ENCODE measurements at places on chromosomes 6 and 20.

DNA sequence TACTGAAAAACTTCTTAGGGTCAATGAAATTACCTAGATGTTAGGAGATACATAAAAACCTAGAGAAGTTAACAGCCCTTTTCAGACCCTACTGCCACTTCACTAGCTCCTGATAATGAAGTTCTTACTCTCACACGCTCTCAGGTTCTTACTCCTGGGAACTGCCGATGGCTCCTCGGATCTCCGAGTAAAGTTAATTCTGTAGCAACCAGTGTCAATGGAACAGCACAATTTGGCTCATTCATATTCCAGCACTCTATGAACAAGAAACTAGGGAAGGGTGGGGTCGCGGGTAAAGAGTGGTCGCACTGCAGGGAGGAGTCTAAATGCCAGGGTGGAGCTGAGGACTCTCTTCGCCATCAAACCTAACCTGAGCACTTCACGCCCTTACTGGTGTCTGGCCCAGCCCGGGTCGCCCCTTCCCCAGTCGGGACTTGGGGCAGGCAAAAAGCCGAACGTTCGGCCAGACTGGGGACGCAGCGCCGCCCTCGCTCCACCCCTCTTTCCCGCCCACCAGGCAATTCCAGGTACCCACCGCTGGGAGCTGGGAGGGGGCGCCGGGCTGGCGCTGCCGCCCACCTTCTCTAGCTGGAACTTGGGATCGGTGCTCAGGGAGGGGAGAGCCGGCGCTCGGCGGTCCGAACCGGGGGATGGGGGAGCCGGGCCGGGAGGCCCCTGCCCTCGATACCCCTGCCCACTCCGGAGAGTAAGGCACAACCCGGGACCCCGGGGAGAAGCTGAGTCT, 744 bp downstream of the RAB23 start:
- no peak for DNase-seq

DNA sequence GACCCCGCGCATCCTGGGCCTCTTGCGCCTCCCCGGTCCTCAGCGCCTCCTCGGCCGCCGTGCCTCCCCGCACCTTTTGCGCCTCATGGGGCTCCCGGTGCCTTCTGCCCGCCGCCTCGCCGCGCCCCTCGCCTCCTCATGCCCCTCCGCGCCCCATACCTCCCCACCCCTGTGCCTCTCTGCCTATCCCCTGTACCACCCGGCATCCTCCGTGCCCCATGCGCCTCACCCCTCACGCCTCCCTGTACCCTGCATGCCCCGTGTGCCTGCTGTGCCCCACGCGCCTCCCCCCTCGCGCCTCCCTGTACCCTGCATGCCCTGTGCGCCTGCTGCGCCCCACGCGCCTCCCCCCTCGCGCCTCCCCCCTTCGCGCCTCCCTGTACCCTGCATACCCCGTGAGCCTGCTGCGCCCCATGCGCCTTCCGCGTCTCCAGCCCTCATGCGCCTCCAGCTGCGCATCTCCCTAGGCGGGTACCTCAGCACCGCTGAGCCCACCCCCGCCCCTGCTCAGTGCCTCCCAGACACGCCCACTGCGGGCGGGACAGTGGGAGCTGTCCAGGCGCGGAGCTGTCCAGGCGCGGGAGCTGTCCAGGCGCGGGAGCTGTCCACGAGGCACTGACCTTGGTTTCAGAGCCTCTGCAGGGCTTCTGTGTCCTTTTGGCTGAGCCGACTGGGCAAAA, 37.1 kb downstream of the IGF2R start:
- no peak for DNase-seq

- no peak for DNase-seq
These were observed 160.1 kb upstream of the PMEPA1 start for GRCh38 chr20:57869951-57870315.

DNA sequence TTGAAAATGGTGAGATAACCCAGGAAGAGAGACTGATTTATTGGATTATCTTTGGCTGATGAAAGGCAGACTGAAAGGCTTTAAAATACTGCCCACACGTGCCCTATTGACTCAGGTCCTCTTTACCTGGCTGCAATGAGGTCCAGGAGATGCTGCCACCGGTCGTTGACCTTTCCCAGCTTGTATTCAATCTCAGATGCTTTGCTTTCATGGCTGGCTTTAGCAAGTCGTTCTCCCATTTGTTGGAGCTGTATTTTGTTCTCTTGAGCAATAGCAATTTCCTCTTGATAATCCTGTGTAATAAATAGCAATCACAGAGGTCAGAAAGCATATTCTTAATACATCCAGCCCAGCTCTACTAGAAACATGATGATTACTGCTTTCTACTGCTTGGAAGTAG, 368.8 kb downstream of the ESR1 start:
- no peak for DNase-seq

DNA sequence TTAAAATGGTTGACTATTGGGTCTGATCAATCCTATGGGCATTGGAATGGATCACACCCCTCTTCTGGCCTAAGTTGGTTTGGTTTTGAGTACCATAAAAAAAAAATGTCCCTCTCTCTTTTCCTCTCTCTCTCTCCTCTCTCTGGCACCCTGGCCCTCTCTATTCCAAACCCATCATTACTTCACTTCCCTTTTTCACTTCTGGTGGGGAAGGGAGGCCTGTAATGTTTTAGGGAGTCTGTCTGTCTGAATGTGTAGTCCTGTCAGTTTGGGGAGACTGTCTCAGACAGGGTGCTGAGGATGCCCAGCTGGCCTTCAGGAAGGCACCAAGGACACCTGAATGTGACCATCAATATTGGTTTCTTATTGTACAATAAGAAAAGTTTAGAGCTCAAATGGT, 165.8 kb downstream of the CD24 start:
- no peak for DNase-seq

DNA sequence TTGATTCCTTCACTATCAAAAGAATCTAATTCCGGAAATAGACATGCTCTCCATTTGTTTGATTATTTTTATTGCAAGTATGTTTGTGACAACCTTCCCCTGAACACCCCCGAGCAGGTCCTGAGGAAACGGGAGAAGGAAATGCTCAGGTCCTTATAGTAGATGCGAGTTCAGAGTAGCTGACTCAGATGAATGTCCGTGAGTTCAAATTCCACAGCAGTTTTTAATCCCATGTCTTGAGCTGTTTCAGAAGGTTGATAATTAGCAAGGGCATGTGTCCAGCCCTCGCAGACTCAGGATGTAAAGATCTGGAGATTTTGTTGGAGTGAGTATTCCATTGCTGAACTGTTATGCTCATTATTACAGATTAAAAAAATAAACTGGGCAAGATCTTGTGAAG, 169.3 kb downstream of the BCAS1 start:
- DNase-seq, result no peak

- no peak for DNase-seq
These were observed 57.4 kb downstream of the GJA10 start for GRCh38 chr6:89951574-89952104.

DNA sequence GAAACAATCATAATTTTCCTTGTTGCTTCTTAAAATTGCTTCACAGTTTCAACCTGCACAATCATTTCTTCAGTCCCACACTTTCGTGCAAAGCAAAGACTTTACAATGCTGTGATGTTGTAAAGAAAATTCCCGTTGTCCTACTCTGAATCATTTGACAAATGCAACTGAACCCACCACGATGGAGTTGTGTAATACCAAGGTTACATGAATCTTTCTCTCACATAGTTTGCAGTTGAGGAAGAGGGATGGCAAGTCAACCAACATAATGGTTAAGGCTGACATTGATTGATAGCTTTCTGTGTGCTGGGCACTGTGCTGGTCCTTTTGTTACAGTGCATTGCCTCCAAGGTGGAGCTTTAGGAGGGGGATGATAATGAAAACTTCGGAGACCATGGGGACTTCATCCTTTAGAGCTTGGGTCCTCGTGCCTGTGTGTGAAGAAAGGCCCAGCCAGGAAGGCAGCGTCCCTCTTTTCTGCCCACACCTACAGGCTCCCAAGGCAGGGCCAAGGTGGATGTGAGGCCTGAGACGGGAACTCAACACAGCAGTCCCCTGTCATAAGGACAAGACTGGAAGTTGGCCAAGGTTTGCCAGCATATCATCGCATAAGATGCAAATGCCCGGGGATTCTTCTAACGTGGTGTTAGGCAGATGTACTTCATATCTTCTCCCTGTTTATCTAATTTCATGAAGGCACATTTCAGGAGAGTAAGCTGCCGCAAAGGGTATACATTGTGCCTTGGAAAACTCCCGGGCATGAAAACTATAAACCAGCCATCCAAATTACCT, 96.9 kb downstream of the LY86 start:
- no peak for DNase-seq

DNA sequence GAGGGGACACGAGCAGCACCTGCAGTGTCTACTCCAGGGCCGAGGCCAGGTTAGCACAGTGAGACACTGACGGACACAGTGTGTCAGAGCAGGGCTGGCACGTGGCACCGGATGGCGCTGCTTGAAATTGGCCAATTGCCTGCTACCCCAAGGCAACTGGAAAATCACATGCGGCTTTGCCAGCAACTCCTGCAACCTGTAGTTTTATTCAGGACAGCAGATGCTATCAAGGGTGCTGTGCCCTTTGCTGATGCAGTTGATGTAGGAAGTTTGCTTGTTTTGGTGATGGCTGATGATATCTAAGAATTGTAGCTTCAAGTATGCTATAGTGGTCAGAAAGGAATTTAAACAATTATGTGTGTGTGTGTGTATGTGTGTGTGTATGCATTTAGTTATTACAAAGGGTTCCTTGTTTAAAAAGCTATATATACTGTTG, 25.9 kb downstream of the RIN2 start:
- DNase-seq, result no peak

- no peak for DNase-seq
These were observed 127.9 kb upstream of the EDN1 start for GRCh38 chr6:12162213-12162612.

- no peak for DNase-seq
These were observed 110.7 kb downstream of the PDE10A start for GRCh38 chr6:165552248-165552736.

- no peak for DNase-seq
These were observed 521 bp upstream of the LKAAEAR1 start for GRCh38 chr20:64084685-64085152.

Data from stimulated activated CD8-positive, alpha-beta memory T cell treated with anti-CD3 and anti-CD28 coated beads, Interleukin-7, amount 100 ng/mL, for 4 hours (primary cell).